Tibial nerve (tissue), 4 donors: ENCODE measurements at places on chromosomes 5 and 9. TPM values are rescaled to one million over a fixed set of nuclear protein-coding genes. Genes with fewer than 3 reads are reported as not detected.

The ZNF474 gene
- 1.8 TPM for total RNA-seq

The UBE2QL1 gene
- total RNA-seq: 0.39 TPM

The CNTLN gene
- total RNA-seq: 36.1 TPM

The PCDHB11 gene
- 7.8 TPM for total RNA-seq

The RXRA gene
- 54.7 TPM for total RNA-seq

The F2RL2 gene
- total RNA-seq: 0.87 TPM

The IQGAP2 gene
- 58.2 TPM for total RNA-seq

The CRHBP gene
- 1.4 TPM for total RNA-seq

The NPR3 gene
- total RNA-seq: 41.4 TPM

The POU5F2 gene
- 4.7 TPM for total RNA-seq

The GRXCR2 gene
- not detected for total RNA-seq

The MEIKIN gene
- total RNA-seq: not detected

The CCIN gene
- not detected for total RNA-seq

The ATOX1 gene
- total RNA-seq: 43.7 TPM

The TEX48 gene
- not detected for total RNA-seq

The DPYSL3 gene
- total RNA-seq: 38.9 TPM

The RCL1 gene
- total RNA-seq: 64.0 TPM

The TRPM6 gene
- 1.5 TPM for total RNA-seq

The BSPRY gene
- total RNA-seq: 0.30 TPM

The NRG2 gene
- 3.3 TPM for total RNA-seq

The ZNF300 gene
- total RNA-seq: 6.3 TPM

The LCNL1 gene
- 83.5 TPM for total RNA-seq

The NSA2 gene
- 116 TPM for total RNA-seq

The EFNA5 gene
- 7.1 TPM for total RNA-seq

The GADD45G gene
- 45.8 TPM for total RNA-seq

The SCGB3A2 gene
- not detected for total RNA-seq

The BARHL1 gene
- total RNA-seq: not detected

The SPINK5 gene
- 1.3 TPM for total RNA-seq

The NEUROG1 gene
- not detected for total RNA-seq

The C5orf58 gene
- total RNA-seq: 1.5 TPM

The ANKRD18B gene
- not detected for total RNA-seq

The ATP10B gene
- 10.0 TPM for total RNA-seq

The ARAP3 gene
- total RNA-seq: 7.6 TPM

The CSF2 gene
- total RNA-seq: not detected

The SMIM32 gene
- not detected for total RNA-seq

The RNF183 gene
- total RNA-seq: not detected

The MLANA gene
- total RNA-seq: not detected

The TAF1L gene
- total RNA-seq: under 0.01 TPM

The FAM169A gene
- total RNA-seq: 9.9 TPM

The AOPEP gene
- total RNA-seq: 236 TPM

The SHISAL2B gene
- total RNA-seq: not detected

The WDR38 gene
- total RNA-seq: not detected

The EIF4EBP3 gene
- 13.1 TPM for total RNA-seq

The ABO gene
- 4.8 TPM for total RNA-seq
